Liver (tissue), 10 donors: ENCODE measurements at places on chromosomes 1 and 21. TPM values are rescaled to one million over a fixed set of nuclear protein-coding genes. Genes with fewer than 3 reads are reported as not detected.

DNA sequence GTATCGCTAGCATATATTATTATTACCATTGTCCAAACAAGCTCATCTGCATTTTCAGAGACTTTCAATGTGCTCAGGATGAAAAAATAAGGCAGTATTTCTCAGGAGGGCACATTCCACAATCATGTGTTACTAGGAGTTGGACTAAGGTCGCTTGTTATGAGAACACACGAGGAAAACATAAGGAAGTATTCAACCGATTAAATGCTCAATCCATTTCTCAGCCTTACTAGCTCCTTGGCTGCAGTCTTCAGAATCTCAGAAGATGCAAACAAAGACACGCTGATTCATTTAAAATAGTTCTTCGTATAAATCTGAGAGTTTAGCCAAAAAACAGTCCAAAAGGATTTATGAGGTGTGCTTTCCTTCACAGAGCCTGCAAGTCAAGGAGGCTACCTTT lies 82.0 kb upstream of the JAK1 start:
- DNase-seq, result no peak

GRCh38 chr1:219988387-219988786 lies 57.9 kb downstream of the EPRS1 start:
- DNase-seq, result no peak

GRCh38 chr1:246659594-246660140 lies 64.5 kb upstream of the SCCPDH start:
- no peak for DNase-seq

MYOM3 gene
- 0.05 TPM for total RNA-seq

GRCh38 chr1:208577381-208577905 lies 333.3 kb upstream of the PLXNA2 start:
- DNase-seq, result no peak

- no peak for DNase-seq
These were observed 231.9 kb downstream of the TOMM20 start for GRCh38 chr1:234896477-234897389.

DNA sequence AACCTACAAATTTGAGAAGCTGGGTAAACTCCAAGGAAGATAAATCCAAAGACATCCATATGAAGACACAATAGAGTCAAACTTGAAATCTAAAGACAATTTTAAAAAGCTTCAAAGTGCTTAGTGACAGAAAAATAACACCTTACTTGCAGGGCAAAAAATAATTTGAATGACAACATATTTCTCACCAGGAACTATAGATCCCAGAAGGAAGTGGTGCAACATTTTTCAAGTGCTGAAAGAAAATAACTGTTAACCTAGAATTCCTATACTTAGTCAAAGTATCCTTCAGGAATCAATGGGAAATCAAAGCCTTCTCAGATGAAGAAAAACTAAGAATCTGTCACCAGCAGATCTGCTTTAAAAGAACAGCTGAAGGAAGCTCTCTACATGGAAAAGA lies 184.4 kb downstream of the HLX start:
- DNase-seq, result no peak

- DNase-seq, result no peak
These were observed 40.2 kb downstream of the WNT9A start for GRCh38 chr1:227907439-227908015.

DNA sequence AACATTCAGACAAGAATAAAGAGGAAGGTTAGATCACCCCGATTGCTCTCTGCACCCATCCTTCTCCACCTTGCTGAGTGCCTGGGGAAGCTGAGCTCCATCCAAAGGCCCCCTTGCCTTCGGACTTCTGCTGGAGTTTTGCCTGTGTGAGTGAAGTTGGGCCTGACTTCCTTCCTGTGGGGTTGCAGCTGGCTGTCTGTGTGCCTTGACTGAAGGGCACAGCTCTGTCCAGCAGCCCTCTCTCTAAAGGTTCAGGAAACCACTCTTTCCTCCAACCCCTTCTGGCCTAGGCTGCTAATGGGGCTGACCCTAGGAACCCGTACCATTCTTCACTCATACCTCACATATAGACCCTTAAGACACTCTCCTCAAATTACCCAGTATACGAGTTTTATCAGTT lies 173.4 kb upstream of the HMCN1 start:
- no peak for DNase-seq
